Right renal pelvis (tissue), 4 donors: ENCODE measurements at places on chromosomes 3 and 15. TPM values are rescaled to one million over a fixed set of nuclear protein-coding genes. Genes with fewer than 3 reads are reported as not detected.

Gene ARGFX
- not detected for polyA plus RNA-seq

Gene PTH1R
- polyA plus RNA-seq = 183 TPM

Gene VEPH1
- polyA plus RNA-seq = 48.9 TPM

Gene SLC2A2
- polyA plus RNA-seq = 15.3 TPM

Gene GNAT1
- polyA plus RNA-seq = 0.03 TPM

Gene CPN2
- polyA plus RNA-seq = 0.50 TPM

Gene TGM4
- polyA plus RNA-seq = 0.06 TPM

Gene SEMA5B
- 28.5 TPM for polyA plus RNA-seq

Gene AP3B2
- 2.1 TPM for polyA plus RNA-seq

Gene IGSF11
- 4.5 TPM for polyA plus RNA-seq

Gene HAUS2
- polyA plus RNA-seq = 27.6 TPM

Gene SLC7A14
- 2.6 TPM for polyA plus RNA-seq

Gene SEMA3B
- 125 TPM for polyA plus RNA-seq

Gene SCAMP2
- 81.6 TPM for polyA plus RNA-seq

Gene SGO1
- 8.5 TPM for polyA plus RNA-seq

Gene SLC22A13
- polyA plus RNA-seq = 4.1 TPM

Gene XCR1
- polyA plus RNA-seq = 0.17 TPM

Gene CLRN1
- polyA plus RNA-seq = not detected

Gene LINGO1
- polyA plus RNA-seq = 14.3 TPM

Gene SERINC4
- not detected for polyA plus RNA-seq

Gene LRRC31
- polyA plus RNA-seq = 0.11 TPM

Gene CHRM5
- 0.19 TPM for polyA plus RNA-seq

Gene BCL2A1
- 0.32 TPM for polyA plus RNA-seq

Gene RASGRF1
- polyA plus RNA-seq = 0.42 TPM

Gene C3orf33
- polyA plus RNA-seq = 10.7 TPM

Gene TMEM207
- 15.9 TPM for polyA plus RNA-seq

Gene POU1F1
- 0.05 TPM for polyA plus RNA-seq

Gene CCR1
- 2.3 TPM for polyA plus RNA-seq

Gene ABHD2
- polyA plus RNA-seq = 31.5 TPM

Gene CP
- 0.64 TPM for polyA plus RNA-seq

Gene RAB43
- 6.3 TPM for polyA plus RNA-seq

Gene SAMMSON
- not detected for polyA plus RNA-seq

Gene CD200R1
- polyA plus RNA-seq = 0.96 TPM

Gene PCLAF
- 51.2 TPM for polyA plus RNA-seq

Gene TIGIT
- 0.07 TPM for polyA plus RNA-seq

Gene FES
- 9.3 TPM for polyA plus RNA-seq

Gene VGLL3
- polyA plus RNA-seq = 4.0 TPM

Gene AGBL1
- polyA plus RNA-seq = 0.10 TPM

Gene GPR27
- 9.2 TPM for polyA plus RNA-seq

Gene ACKR4
- polyA plus RNA-seq = 2.9 TPM

Gene DUOX2
- polyA plus RNA-seq = not detected

Gene PRR20G
- polyA plus RNA-seq = not detected

Gene GABRR3
- 0.04 TPM for polyA plus RNA-seq

Gene AP2M1
- polyA plus RNA-seq = 354 TPM

Gene SCAP
- polyA plus RNA-seq = 79.1 TPM
